ENCODE measurements at places on chromosomes 13 and 19.

- DNase-seq, result no peak
These were observed 27.3 kb downstream of the TM9SF2 start for GRCh38 chr13:99528547-99528946.

GRCh38 chr19:38055655-38056521 lies 148.9 kb downstream of the SIPA1L3 start:
- no peak for DNase-seq

DNA sequence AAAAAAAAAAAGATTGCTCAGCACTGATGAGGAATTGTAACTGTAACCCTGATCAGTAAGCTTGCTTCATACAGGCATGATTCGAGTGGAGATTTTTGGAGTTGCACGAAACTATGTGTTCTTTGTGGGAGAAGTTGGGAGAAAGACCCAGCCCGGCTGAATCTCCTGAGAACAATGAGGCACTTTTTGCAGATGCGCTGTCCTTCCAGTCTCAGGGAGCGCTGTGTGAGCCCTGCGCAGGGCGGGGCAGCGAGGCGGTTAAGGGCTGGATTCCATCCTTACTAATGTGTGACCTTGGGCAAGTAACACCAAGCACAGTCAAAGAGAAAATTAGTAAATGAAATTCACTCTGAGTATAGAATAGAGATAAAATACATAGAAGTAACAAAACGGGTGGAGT lies 76.9 kb downstream of the SIPA1L3 start:
- DNase-seq, result no peak

- no peak for DNase-seq
These were observed 7.5 kb upstream of the BCAT2 start for GRCh38 chr19:48818234-48818820.

- peak; percentile 81 for DNase-seq
These were observed 17.9 kb upstream of the ZNF175 start for GRCh38 chr19:51552996-51553725.

DNA sequence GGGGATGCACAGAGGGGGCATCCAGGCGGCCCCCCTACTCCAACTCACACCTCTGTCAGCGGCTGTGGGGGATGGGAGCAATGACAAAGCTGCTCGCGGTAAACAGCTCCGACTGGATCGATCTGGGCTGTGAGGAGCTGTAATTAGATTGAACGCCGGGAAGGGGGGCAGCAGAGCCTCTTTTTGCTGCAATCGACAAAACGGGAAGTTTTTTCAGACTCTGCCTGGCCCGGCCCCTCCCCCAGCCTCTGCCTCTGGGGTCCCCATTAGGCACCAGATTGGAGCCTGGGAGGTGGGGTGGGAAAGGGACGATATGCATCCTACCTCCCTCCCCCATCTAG lies 16.3 kb downstream of the ONECUT3 start:
- DNase-seq, result no peak

DNA sequence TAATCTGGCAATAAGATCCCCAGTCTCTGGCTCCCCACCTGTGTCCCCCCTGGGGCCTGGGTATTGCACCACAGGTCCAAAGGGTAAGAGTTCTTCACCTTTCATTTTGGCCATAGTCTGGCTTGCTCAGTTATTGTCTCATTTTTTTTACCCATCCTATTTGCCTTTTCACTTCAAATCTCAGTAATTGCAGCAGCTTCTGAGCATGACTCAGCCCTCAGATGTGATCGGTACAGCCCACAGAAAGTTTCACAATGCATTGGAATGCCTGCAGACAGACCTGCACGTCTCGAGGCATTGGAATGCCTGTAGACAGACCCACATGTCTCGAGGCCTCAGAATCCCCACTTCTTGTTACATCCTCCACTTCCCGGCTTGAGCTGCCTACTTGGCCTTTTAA lies 173.6 kb downstream of the NUFIP1 start:
- no peak for DNase-seq

DNA sequence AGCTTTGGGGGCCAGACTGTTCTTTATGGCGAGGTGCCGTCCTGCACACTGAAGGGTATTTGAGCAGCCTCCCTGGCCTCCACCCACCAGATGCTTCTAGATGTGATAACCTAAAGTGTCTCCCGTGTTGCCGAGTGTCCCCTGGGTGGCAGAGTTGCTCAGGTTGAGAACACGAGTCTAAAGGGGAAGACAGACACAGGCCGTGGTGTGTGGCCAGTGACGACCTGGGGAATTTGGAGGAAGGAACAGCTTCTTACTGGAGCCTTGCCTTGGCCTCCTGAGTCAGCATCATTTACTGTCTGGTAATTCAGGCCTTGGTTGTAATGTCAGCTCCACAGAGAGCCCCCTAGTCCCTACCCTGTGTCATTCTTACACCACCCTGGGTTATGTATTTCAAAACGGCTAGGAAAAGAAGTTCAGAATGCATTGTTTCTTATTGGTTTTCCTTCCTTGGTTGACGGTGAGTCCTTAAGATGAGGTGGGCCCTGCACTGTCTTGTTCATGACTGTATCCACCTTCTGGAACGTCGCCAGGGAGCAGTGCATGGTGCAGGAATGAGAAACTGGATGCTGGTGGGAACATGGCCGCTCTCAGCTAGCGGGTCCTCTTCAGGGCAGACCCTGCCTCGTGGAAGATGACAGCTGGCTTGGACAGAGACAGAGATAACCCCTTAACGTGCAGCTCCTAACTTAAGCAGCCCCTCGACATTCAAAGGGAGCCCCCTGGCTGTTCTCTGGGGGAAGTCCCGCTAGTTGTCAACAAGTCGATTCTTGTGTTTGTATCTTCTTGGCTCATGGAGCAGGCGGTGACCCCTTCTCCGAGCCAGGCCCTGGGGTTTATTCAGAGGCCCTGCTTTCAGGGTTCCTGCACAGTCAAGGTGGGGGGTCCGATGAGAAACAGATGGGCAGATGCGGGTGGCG lies 7.2 kb downstream of the SIN3B start:
- no peak for DNase-seq

GRCh38 chr19:18494267-18494607 lies 27.6 kb downstream of the ELL start:
- no peak for DNase-seq

- no peak for DNase-seq
These were observed 5.0 kb upstream of the C13orf46 start for GRCh38 chr13:113978741-113979481.

DNA sequence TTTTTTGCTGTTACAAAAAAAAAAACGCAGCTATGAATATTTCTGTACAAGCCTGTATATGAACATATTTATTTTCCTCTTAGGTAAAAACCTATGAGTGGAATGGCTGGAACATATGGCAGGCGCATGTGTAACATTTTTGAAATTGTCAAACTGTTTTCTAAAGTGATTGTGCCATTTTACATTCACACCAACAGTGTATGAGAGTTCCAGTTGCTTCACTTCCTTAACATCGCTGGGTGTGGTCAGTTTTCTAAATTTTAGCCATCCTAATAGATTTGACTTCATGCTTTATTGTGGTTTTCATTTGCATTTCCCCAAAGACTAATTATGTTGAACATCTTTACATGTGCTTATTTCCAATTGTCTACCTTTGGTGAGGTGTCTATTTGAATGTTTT lies 306.8 kb downstream of the KCNRG start:
- DNase-seq, result no peak

DNA sequence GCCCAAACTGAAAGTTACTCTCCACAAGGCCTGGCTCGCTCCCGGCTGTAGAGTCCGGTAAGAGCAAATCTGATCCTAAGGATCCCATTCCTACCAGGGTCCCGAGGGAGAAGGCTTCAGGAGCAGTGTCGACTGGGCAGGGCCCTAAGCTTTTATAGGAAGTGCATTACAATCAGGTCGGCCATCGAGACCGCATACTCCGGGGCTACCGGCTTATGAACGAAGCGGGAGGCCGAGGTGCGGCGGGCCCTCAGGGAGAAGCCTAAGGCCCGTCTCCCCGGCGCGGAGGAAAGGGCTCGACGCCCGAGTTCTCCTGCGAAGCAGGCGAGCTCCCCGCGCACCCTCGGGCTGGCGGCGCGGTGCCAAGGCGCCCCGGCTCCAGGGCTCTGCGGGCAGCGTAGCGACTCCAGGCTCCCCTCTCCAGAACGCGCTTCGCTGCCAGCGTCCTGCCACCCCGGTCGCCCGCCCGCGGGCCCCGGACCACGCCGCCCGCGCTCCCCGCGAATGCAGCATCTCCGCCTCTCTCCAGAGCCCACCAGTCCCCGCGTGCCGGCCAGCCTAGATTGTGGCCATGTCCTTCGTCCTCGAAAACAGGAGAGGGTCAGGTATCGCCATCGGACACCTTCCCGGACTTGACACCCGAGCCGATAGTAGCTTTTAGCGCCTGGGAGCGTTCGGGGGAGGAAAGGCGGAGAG lies 1.4 kb downstream of the EFNB2 start:
- DNase-seq, result peak; percentile 33

DNA sequence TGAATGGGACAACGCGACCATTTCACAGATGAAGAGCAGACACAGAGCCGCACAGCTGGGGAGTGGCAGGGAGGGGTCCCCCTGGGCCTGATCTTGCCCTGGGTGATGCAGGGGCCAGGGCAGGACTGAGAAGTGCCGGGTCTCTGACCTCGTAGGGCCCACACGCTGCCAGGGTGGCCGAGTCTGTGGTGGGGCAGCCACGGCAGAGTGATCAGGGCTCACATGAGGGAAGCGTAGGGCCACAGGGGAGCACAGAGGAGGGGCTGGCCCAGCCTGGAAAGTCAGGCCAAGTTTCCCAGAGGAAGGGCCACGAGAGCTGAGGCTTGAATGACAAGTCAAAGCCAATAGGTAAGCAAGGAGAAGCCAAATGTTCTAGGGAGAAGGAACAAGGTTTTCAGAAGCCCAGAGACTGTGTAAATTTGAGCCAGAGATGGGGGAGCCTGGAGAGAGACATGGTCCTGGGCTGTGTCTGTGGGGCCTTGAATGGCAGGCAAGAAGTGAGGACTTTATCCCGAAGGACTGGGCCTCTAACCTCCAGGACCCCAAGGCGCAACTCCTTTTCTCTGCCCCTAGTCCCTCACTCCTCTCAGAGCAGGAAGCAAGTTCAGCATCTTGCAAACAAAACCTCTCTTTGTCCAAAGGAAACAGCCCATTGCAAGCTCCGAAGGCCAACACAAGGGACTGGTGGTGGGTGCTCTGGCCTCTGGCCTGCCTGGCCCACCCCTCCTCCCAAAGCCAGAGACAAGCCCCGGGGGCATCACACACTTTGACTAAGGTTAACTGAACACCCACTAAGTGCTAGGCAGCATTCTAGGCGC lies 31.7 kb upstream of the FXYD3 start:
- no peak for DNase-seq

DNA sequence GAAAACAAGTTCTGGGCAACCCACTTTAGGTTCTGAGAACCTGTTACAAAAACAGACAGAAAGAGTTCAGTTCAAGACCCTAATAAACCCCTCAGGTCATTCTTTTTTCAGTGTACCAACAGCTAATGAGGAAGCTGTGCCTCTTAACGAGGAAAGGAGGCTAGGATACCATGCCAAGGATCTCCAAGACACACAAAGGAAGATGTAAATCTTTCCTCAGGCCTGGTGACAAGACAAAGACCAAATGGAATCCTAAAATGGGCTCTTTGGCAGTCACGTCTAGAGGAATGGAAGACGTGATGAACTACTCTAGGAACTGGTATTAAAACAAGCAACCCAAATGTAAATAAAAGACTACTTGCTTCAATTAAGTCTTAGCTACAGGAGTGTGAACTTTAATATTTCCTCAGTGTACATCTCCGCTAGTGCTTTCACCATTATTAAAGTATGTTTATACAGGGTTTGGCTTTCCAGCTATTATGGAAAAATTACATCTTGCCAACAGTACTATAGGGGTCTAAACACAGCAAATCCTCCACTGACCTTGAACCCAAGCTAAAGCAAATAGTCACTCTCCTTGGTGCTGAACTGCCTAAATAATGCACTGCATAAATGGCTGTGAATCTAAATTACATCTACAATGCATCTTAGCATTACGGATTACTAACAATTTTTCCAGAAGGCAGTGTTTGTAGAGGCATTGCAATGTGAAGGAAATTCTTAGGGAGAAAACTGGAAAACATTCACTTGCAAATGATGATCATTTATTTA lies 42.3 kb downstream of the ENOX1 start:
- DNase-seq, result no peak

DNA sequence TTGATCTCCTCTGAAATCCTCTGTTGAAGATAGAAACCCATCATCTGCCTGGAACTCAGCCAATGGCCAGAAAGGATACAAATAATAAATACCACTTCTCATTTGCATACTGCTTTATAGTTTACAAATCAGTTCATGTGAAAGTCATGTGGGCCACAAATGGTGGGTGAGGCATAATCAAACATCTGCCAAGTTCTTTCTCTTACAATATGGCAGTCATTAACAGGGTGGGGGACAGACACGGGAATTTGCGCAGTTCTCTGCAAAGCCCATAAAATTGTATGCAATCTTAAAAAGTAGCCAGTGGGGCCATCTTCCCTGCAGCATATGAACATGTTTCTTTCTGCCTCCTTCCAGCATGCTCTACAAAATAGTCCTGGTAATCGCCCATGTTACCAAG lies 59.6 kb downstream of the NUFIP1 start:
- DNase-seq, result no peak

DNA sequence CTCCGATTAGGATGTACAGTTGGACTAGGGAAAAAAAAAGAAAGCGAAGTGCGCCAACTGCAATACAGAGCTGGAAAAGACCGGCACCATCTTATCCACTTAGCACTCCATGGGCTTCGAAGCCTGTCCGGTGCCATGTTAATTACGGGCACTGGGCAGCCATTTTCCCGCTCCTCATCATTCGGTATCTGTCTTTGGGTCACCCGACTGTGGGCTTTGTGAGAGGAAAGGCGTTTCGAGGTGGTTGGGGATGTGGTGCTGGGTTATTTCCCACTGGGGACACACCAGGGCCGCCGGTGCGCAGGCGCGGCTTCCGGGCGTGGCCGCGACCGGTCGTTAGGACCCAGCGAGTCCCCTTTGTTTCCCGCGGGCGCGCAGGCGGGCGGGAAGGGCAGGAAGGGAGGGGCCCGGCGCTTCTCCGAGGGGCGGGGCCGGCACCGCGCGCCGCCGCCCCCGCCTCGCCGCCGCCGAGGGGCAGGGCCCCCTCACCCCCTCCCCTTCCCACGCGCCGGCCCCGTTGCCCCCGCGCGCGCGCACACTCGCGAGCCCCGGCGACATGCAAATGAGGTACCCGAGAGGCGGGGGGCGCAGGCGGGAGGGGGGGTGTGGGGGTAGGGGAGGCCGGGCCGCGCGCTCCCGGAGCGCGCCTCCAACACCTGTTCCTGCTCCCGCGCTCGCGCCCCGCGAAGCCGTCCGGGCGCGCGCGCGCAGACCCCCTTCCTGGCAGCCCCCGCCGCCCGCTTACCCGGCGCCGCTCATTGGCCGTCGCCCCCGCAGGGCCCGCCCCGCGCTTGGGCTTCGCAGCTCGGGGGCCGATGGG lies at the start of gene ZNF524:
Gene ZNF524, plus strand, starts transcription at position 447 of the 820 bp plus-strand sequence. CDS start 1,825 bp downstream, outside the sequence.
- peak; percentile 93 for DNase-seq

GRCh38 chr13:96090240-96091101 lies 564 bp downstream of the HS6ST3 start:
- no peak for DNase-seq

GRCh38 chr19:40213251-40213829 lies 4.8 kb downstream of the TTC9B start:
- no peak for DNase-seq

Data from heart left ventricle (tissue), 16 donors.